ENCODE measurements at places on chromosomes 7 and 10.
A peak's percentile ranks its signal among the peaks of the same experiment; 100 is the strongest.

- no peak for DNase-seq
Measured at GRCh38 chr7:27746978-27747377, 7.0 kb downstream of the TAX1BP1 start.

GRCh38 chr10:79316671-79317431 is 30.4 kb upstream of the PPIF start:
- peak; percentile 49 for DNase-seq

DNA sequence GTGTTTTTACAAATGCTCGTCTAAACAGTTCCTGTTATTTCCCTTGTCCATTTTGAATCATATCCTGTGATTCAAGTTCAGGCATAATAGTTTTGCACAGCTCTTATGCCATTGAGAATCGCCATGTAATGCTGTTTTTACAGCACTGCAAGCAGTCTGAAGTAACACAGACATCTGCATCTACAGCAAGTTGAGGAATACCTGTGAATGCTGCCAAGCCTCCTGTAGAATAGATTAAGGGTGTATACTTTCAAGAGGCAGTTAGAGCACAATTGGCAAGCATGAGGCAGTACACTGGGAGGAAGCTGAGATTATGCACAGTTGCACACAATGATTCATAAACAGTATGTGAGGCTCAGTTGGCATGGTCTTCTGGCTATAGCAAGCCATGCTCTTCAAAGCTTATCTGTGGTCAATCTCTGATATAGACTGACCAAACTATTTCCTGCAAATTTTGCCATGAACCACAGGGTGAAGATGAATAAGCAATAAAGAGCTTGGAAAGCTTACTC is 121.9 kb upstream of the AKR1E2 start:
- DNase-seq = peak; percentile 35

- no peak for DNase-seq
Measured at GRCh38 chr7:95430864-95431263, 4.0 kb downstream of the PON2 start.

DNA sequence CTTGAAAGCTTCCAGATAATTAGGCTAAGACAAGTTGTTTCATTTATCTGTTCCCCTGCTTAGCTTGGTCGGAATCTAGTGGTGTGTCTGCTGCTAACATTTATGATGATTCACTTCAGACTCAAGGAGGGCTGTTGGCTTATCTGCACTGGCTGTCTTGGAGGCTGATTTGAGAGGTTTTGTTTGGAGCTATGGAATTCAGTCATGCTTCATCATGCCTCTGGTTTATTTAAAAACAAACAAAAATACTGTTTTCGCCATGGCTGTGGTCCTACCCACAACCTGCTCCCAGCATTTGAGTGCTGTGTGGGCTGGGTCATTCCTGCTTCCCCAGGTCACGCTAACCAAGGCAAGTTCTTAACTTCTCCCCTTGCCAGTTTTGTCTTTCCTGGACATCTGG is 11.7 kb upstream of the ARPC1B start:
- no peak for DNase-seq

DNA sequence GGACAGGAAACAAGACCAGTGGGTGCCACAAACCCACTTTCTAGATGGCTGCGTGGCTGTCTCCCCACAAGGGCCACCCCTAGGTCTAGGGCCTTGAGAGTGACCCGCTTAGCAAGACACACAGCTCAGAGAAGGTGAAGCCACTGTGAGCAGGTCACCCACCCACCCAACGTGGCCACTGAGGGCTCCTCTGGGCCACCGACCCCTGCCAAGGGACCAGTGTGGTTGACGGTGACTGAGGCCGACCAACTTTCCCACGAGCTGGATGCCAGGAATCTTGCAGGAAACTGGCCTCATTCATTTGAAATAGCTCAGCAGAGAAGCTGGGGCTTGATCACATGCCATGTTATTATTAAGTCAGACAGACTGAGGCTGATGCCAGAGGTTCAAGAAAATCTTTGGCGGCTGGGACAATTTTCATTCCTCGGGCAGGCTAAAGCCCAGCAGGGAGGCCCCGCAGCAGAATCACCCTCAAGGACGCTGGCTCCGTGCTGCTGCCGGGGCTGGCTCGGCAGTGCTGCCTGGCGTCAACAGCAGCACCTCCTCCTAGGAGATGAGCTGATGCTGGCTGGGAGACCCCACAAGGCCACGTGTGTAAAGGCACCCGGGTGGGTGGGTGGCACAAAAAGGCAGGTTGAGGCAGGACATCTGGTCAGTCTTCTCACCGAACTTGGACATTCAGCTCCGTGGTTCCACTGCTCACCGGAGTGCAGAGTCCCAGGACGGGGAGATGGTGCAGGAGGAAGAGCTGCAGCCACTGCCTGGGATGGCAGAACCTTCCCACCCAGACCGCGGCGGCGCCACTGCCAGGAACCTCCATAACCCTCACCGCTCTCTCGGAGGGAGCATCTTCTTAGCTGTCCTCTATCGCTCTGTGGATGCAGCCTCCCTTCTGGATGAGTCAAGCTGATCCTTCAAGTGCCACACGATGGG is 57.8 kb downstream of the ZRANB1 start:
- DNase-seq = no peak

GRCh38 chr10:130453036-130453720 is 317.0 kb downstream of the GLRX3 start:
- no peak for DNase-seq

GRCh38 chr7:74334030-74334429 is 44.8 kb downstream of the CLIP2 start:
- DNase-seq = no peak

DNA sequence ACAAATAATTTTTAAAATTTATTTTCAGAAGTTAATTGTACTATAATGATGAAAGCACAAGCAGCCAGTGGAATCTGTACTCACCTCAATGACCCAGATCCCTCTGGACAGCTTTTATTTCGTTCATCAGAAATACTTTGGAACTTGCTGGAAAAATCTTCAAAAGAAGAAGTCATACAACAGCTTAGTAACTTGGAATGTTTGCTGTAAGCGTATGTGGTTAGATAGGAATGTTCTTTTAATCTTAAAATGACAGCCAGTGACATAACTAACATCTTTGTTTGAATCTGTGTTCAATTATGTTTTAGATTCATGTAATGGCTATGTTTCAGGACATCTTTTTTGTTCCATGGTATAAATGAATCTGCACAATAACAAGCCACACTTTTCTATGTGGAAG is 26.8 kb downstream of the CFAP69 start:
- DNase-seq = no peak

DNA sequence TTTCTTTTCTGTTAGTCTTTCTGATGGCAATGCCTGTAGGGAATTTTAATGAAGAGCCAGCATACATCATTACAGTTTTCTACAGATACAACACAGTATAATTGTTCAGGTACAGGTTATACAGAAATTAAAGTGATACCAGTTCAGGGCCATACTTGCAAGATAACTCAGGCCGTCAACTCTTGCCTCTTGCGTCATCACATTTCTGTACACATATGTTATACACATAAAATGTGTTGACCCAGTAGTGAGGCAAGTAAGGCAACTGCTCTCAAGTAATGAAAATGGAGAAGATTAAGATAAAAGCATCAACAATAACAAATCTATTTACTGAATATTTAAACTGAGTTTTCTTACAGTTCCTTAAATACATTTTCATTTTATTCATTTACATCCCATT is 317.8 kb downstream of the HPSE2 start:
- DNase-seq = no peak

- DNase-seq = peak; percentile 10
Measured at GRCh38 chr10:133235932-133236331, 1.7 kb upstream of the VENTX start.

GRCh38 chr10:102534333-102534732 is 30.6 kb downstream of the SUFU start:
- no peak for DNase-seq

GRCh38 chr7:32673275-32673983 is 178.1 kb downstream of the AVL9 start:
- peak; percentile 45 for DNase-seq

- no peak for DNase-seq
Measured at GRCh38 chr10:70233939-70234300, 691 bp upstream of the PPA1 start.

DNA sequence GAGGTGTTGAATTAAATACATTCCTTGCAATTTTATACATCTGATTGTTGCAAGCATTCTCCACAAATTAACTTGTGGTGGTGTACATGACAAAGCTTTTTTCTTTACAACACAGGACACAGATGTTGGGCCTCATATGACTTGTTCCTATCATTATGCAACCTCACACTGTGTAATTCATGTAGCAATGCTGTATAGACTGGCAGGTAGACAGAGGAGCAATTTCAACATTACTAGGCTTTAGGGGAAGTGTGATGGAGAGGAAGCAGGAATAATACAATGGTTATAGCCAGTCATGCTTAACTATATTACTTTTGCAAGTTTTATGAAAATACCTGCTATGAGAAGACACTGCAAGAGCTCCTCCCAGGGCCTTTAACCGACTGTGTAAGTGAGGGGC is 832.1 kb downstream of the CNTNAP2 start:
- DNase-seq = peak; percentile 6

- no peak for DNase-seq
Measured at GRCh38 chr7:44402401-44403060, 77.1 kb upstream of the CAMK2B start.

- no peak for DNase-seq
Measured at GRCh38 chr7:2476298-2476697, at the start of gene GRIFIN. Gene GRIFIN (minus strand): TSS chr7:2476398. CDS start chr7:2476383, 15 bp downstream.

DNA sequence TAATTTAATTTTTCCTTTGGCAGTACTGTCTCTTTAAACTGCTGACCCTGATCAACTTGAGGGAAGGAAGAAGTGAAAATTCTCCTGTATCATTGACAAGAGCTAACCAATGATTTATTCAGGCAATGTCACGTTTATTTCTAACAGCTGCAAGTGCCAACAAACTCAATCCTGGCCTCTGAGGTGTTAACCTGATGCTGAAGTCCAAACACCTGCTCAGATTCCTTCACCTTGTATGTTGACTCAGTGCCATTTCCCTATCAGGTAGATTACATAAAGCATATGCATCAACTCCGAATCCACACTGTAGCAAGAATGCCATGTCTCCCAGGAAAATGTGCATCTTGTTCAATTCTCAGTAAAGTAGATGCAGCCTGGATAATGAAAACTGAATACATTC is 820.0 kb downstream of the XPNPEP1 start:
- no peak for DNase-seq

DNA sequence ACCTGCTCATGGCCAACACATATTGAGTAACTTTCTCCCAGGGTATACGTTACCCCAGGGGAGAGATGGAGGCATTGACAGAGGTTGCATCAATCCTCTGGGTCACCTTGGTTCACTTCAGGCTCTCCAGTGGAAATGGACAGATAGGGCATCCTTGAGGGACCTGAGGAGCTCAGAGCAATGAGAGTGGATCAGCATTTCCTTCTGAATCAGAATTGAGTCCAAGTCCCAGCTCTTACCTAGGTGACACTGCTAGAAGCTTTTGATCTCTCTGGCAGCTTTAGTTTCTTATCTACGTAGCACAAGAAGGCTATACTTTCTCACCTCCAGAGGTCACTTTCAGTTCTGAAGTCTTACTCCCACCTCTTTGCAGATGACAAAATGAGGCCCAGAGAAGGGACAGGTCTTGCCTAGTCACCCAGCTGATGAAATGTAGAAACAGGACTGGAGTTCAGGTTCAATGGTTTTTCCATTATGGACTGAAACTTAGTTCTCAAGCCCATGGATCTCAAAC is 35.2 kb downstream of the PANK1 start:
- peak; percentile 61 for DNase-seq

Data from OCI-M1 (cell line).